Smooth muscle cell of trachea (primary cell): ENCODE measurements at places on chromosomes 6 and 20. TPM values are rescaled to one million over a fixed set of nuclear protein-coding genes. Genes with fewer than 3 reads are reported as not detected.

The PRDM13 gene
- total RNA-seq = not detected in 2 replicates

The C6orf58 gene
- total RNA-seq = 0.15 TPM in 1 of 2 replicates, not detected in the other

The PTCRA gene
- not detected in 2 replicates for total RNA-seq

The NRN1 gene
- total RNA-seq = 0.29 and 0.83 TPM in 2 replicates

The CASS4 gene
- 10.5 and 12.4 TPM in 2 replicates for total RNA-seq

The TGM6 gene
- not detected in 2 replicates for total RNA-seq

The RGS17 gene
- 13.4 and 25.5 TPM in 2 replicates for total RNA-seq

The KCNK15 gene
- total RNA-seq = 0.29 and 1.3 TPM in 2 replicates

The JAG1 gene
- 34.9 and 79.1 TPM in 2 replicates for total RNA-seq

The PLAGL1 gene
- total RNA-seq = 21.7 and 24.3 TPM in 2 replicates

The LY6G6C gene
- total RNA-seq = not detected in 2 replicates

The MMP24 gene
- total RNA-seq = 0.29 and 0.50 TPM in 2 replicates

The HLA-A gene
- 281 and 453 TPM in 2 replicates for total RNA-seq

The EPPIN gene
- total RNA-seq = not detected in 2 replicates

The KIF25 gene
- not detected in 2 replicates for total RNA-seq

The BTNL2 gene
- total RNA-seq = not detected in 2 replicates

The IP6K3 gene
- total RNA-seq = 0.50 TPM in 1 of 2 replicates, not detected in the other

The TFAP2D gene
- total RNA-seq = not detected in 2 replicates

The WASF1 gene
- total RNA-seq = 6.3 and 17.3 TPM in 2 replicates

The SMIM13 gene
- 3.8 and 8.9 TPM in 2 replicates for total RNA-seq

The SLC17A3 gene
- total RNA-seq = not detected in 2 replicates

The MEP1A gene
- total RNA-seq = not detected in 2 replicates

The PTPRT gene
- total RNA-seq = not detected in 2 replicates

The POU3F2 gene
- not detected in 2 replicates for total RNA-seq

The SEL1L2 gene
- total RNA-seq = not detected in 2 replicates
